Natural killer cell treated with Interleukin-12 subunit alpha and Interleukin-12 subunit beta and Interleukin-15 and Interleukin-18, amount 100 ng/mL, for 72 hours (primary cell): ENCODE measurements at places on chromosomes 16 and 17.

- DNase-seq: no peak
- no peaks in the 10 kb centered on the region for H3K36me3 ChIP-seq
- H3K27me3 ChIP-seq: peaks cover 9% of the 10 kb centered on the region
- H3K4me1 ChIP-seq: peaks cover 8% of the 10 kb centered on the region
- H3K27ac ChIP-seq: no peak overlapping the region
- no peak overlapping the region for H3K4me3 ChIP-seq
These were observed 868 bp downstream of the KCNJ12 start for GRCh38 chr17:21376759-21377690.

DNA sequence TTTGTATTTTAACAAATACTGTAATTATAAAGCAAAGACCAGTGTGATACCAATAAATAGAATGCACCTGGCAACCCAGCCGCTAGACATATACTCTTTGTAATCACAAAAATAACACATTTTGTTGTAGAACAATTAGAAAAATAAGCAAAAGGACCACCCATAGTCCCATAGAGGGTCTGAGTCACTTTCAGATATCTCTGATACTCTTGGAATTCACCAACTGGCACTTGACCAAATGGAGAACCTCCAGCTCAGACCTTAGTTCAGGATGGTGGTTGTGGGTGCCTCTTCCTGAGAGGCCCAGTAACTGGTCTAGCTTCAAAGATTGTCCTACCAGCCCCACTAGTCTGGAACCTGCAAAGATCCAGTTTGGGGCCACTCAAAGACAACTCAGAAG is 789 bp upstream of the TERF2 start:
- no peak overlapping the region for H3K4me3 ChIP-seq
- no peaks in the 10 kb centered on the region for H3K27me3 ChIP-seq
- peaks cover 22% of the 10 kb centered on the region for H3K36me3 ChIP-seq
- H3K4me1 ChIP-seq: peaks cover 37% of the 10 kb centered on the region
- no peak for DNase-seq
- peak overlapping the region; percentile 92 for H3K27ac ChIP-seq

GRCh38 chr17:65857718-65858117 is 296.3 kb upstream of the AXIN2 start:
- peaks cover 19% of the 10 kb centered on the region for H3K27me3 ChIP-seq
- DNase-seq: no peak

- no peaks in the 10 kb centered on the region for H3K27me3 ChIP-seq
- peaks cover 52% of the 10 kb centered on the region for H3K4me1 ChIP-seq
- H3K36me3 ChIP-seq: peaks cover 13% of the 10 kb centered on the region
- H3K27ac ChIP-seq: no peak overlapping the region
These were observed 36.8 kb downstream of the NLRC5 start for GRCh38 chr16:57025941-57026777.

DNA sequence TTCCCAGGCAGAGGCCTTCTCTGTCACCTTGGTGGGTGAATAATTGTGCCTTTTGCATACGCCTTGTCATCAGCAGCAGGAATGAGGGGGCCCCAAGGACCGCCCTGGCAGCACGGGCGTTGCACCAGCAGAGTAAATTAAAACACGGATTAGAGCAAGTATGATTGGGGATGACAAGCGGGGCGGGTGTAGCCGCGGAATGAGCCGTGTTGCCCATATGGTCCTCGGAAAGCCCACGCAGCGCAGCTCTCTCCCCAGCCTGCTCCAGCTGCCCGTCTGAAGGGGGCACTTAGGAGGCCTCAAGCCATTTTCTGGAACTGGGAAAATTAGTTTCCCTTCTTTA is 299.4 kb upstream of the IRX3 start:
- no peaks in the 10 kb centered on the region for H3K36me3 ChIP-seq
- no peaks in the 10 kb centered on the region for H3K4me1 ChIP-seq
- no peak overlapping the region for H3K27ac ChIP-seq
- H3K27me3 ChIP-seq: peaks cover 16% of the 10 kb centered on the region

DNA sequence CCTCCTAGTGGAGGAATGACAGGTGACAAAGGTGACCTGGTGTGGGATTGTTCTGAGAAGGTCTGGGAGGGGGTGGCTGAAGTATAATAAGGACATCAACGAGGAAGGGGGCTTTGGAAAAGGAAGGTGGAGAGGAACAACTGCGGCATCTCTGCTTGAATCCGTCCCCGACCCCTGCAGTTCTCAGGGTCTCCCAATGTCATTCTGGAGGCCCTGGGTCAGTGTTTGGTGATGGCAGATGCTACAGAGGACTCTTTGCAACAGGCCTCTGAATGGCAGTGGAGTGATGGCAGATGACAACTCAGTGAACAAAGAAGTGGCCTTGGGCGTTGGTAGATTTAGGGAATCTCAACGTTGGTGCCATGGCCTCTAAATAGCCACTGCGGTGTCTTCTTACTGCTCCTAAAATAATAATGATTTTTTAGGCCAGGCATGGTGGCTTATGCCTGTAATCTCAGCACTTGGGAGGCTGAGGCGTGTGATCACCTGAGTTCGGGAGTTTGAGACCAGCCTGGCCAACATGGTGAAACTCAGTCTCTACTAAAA is 1.3 kb downstream of the ENGASE start:
- H3K27me3 ChIP-seq: no peaks in the 10 kb centered on the region
- H3K4me1 ChIP-seq: peaks cover 11% of the 10 kb centered on the region
- H3K27ac ChIP-seq: peak overlapping the region; percentile 90
- H3K36me3 ChIP-seq: peaks cover 5% of the 10 kb centered on the region
